Body of pancreas (tissue), 4 donors: ENCODE measurements at places on chromosomes 16 and 17.

DNA sequence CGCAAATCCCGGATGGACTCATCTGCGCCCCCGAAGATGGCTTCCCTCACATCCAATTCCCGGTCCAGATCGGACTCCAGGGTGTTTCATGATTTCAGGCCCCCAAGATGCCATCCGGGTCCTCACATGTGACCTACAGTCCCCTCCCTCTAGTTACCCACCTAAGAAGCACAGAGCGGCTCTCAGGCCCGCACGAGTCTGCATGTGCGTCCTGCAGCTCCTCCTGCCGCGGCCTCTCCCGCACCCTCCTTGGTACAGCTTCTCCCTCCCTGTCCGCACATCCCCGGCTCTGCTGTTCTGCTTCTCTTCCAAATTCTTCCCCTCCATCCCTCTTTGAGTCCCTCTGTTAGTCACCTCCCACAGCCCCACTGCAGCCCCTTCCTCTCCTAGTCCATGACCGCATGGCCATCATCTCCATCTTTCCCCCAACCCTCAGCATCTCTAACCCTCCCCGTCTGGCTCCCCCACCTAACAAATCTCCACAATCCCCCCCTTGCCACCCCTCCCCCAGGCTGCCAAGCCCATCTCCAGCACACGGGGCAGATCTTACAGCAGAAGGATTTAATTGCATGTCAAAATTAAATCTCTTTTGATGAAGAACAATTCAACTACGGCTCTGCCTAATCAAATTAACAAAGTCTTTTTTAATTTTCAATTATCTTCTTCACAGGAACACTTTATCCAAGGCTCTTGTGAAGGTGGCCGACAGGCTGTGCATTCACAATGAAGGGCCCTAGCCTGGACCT, 231.0 kb downstream of the RBFOX3 start:
- no peak for DNase-seq

DNA sequence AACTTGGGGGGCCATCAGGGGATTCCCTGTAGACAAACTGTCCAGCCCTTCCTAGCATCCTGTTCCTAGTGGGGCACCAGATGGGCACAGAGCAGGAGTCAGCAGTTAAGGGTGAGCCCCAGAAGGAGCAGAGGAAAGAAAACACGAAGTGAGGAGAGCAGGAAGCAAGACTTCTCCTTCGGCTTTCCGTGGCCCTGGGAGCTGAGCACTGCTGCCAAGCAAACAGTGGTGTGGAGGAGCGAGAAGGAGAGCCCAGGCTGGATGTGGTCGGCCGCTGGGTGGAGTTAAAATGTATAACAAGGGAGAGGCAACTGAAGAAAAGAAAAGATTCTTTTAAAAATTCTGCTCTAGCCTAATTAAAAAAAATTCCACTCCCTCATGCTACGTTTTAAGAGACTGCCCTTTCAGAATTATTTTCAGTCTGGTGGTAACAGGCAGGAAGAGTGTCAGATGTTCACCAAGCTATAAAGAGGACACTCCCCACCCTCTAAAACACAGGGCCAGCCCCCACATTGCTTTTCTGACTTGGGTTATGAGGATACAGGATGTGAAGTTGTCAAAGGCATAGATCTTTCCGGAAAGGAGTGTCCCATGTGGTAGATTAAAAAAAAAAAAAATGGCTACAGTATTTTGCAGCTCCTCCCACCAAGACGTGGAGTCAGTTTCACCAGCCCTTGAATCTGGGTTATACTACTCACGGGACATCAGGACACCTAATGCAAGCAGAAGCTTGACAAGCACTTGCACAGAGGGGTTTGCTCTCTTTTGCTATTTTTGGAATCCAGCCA, 74.9 kb upstream of the ZFHX3 start:
- DNase-seq, result peak; percentile 37

- DNase-seq, result peak; percentile 47
These were observed 34.7 kb upstream of the RBBP6 start for GRCh38 chr16:24504472-24505345.

- no peak for DNase-seq
These were observed 1.2 kb downstream of the PPP1R1B start for GRCh38 chr17:39627712-39628516.

DNA sequence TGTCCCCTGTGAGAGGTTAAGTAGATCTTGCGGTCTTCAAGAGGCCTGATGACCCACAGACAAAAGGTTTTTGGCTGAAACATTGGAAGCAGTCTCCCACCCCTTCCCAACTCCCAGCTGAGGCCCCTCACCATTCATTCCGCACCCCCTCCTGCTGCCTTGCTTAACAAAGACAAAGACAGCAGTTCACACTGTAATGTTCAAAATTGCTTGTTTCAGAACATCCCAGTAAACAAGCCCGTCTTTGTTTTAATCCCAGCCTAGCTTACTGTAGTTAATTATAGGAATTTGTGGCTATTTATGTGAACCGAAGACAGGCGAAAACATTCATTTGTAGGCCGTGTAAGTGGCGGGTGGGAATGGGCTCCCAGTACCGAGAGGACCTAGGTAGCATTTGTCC, 55.7 kb downstream of the IRX5 start:
- no peak for DNase-seq

GRCh38 chr16:81136390-81137335, 40.5 kb upstream of the GCSH start:
- peak; percentile 3 for DNase-seq

DNA sequence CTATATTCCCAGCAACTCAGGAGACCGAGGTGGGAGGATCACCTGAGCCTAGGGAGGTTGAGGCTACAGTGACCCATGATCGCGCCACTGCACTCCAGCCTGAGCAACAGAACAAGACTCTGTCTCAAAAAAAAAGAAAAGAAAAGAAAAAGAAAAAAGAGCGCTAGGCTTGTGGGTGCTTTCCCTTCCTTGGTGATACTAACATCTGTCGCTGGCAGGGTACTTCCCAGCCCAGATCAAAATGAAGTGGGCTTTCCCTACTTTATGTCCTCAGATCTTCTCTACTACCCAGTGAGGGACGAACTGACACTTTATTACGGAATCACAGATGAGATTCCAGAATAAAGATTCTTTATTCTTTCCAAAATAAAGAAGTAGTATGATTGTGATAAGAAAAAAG, 103.8 kb upstream of the NOL11 start:
- no peak for DNase-seq

- no peak for DNase-seq
These were observed 94.4 kb downstream of the AATF start for GRCh38 chr17:37043201-37043600.

- DNase-seq, result no peak
These were observed 131.6 kb downstream of the MRTFB start for GRCh38 chr16:14202697-14203096.

DNA sequence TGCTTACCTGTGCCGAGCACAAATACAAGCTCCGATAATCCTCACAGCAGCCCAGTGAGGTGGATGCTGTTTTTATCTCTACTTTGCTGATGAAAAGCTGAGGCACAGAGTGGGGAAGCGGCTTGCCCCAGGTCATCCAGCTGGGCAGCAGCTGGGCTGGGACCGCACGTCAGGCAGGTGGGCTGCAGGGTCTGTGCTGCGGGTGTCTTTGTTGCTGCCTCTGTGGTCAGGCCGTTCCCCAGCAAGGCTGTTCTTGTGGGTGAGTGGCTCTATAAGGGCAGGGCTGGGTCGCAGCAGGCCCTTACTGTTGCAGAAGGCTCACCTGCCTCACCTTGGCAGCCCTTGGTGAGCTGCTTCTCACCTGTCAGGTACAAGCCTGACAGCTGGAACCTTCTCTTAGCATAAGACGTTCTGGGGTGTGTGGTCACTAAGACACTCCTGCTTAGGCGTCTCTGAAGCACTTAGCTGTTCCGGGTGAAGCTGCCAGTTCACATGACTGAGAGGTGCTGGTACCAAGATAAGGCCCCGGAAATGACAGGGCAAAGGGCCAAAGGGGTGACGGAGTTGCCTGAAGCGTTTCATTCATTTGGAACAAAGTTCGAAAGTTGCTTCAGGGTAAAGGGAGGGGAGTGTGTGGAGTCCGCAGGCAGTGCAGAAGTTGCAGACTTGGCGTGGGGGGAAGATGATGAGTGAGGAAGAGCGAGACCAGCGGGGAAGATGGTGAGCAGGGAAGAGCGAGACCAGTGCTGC, 17.4 kb downstream of the IRF8 start:
- peak; percentile 88 for DNase-seq

- DNase-seq, result no peak
These were observed 1007.5 kb upstream of the EEF2KMT start for GRCh38 chr16:6105115-6105514.

- no peak for DNase-seq
These were observed 11.3 kb upstream of the GCSH start for GRCh38 chr16:81107511-81107910.

DNA sequence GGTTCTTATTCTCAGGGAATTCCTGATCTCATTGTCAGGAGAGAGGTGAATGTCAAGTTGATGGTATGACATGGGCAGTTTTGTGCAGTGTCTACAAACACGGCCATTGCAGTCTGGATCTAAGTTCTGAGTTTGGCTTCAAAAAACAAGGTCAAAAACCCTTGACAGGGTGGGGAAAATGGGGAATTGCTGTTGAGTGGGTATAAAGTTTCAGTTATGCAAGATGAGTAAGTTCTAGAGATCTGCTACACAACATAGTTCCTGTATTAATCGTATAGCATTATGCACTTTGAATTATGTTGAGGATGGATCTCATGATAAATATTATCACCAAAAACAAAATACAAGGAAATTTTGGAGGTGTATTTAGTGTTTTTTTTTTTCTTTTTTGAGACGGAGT, 36.6 kb upstream of the CARMIL2 start:
- no peak for DNase-seq

- peak; percentile 30 for DNase-seq
These were observed 3.4 kb downstream of the SP6 start for GRCh38 chr17:47847341-47848197.

GRCh38 chr17:78817123-78817522, 23.5 kb downstream of the USP36 start:
- no peak for DNase-seq

- no peak for DNase-seq
These were observed 1.7 kb downstream of the ABCA8 start for GRCh38 chr17:68953340-68953997.

DNA sequence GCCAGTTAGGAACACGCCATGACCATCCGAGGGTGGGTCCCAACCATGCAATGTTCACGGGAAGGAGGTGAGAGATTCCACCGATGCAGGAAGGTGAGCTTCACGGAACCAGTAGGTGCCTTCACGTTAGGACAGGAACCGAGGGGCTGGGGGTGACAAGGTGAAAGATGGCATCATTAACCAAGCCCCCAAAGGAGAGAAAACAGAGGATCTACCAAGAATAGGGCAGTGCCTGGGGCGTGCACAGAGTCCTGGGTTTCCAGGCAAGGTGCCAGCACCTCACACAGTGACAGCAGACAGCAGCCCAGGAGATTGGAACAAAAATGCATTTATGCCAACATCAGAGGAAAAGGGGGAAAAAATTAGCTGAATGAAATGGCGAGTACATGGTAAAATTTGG, 137.9 kb downstream of the GSG1L start:
- DNase-seq, result no peak

DNA sequence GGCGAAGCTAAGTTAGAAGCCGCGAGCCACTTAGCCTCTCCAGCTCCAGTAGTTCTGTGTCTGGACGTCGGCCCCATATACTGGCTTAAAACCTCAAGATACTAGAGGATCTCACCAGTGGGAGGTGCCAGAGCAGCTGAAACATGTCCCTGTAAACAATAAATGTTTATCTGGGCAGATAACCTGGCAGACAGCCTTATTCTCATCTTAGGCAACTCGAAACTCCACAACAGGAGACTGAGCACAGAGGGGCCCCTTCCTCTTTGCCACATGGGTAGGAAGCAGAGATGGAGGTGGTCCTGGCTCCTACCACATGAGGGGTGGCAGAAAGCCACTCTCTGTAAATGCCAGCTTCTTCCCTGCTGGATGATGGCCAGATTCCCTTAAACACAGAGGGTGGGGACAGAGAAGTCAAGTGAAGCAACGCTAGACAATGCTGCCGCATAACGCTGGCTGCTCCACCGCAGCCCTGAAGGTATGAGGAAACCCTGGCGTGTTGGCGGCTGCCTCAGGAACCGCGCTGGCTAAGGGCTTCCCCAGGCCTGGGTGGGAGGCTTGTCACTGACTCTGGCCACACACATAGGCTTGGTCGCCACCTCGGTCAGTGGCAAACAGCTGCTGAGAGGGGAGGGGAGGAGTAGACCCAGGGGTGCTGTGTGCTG, 67.9 kb downstream of the HIC1 start:
- DNase-seq, result peak; percentile 54

GRCh38 chr17:31415004-31415454, 23.6 kb downstream of the RAB11FIP4 start:
- no peak for DNase-seq

GRCh38 chr16:84390131-84390785, 21.9 kb downstream of the ATP2C2 start:
- no peak for DNase-seq

GRCh38 chr16:30953111-30953510, 4.2 kb downstream of the ORAI3 start:
- DNase-seq, result no peak

GRCh38 chr17:54907376-54907775, 6.7 kb downstream of the TOM1L1 start:
- no peak for DNase-seq

GRCh38 chr16:71515026-71515425, 11.2 kb upstream of the CHST4 start:
- peak; percentile 60 for DNase-seq

DNA sequence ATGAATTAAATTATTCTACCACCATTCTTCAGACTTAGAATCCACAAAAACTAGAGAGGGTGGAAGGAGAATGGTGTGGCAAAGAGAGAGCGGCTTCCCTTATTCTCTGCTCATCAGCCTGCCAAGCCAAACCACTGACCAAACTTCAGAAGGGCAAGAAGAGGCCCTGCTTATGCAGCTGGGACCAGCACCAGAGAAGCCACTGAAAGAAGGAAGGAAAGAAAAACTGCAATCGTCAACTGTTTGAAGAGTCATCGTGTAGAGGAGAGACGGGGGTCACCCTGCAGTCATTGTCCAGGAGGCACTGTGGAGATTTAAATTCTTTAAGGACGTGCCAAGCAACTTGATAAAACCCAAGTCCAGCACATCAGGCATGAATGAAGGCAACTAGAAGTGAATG, 15.6 kb downstream of the PMP22 start:
- peak; percentile 29 for DNase-seq

DNA sequence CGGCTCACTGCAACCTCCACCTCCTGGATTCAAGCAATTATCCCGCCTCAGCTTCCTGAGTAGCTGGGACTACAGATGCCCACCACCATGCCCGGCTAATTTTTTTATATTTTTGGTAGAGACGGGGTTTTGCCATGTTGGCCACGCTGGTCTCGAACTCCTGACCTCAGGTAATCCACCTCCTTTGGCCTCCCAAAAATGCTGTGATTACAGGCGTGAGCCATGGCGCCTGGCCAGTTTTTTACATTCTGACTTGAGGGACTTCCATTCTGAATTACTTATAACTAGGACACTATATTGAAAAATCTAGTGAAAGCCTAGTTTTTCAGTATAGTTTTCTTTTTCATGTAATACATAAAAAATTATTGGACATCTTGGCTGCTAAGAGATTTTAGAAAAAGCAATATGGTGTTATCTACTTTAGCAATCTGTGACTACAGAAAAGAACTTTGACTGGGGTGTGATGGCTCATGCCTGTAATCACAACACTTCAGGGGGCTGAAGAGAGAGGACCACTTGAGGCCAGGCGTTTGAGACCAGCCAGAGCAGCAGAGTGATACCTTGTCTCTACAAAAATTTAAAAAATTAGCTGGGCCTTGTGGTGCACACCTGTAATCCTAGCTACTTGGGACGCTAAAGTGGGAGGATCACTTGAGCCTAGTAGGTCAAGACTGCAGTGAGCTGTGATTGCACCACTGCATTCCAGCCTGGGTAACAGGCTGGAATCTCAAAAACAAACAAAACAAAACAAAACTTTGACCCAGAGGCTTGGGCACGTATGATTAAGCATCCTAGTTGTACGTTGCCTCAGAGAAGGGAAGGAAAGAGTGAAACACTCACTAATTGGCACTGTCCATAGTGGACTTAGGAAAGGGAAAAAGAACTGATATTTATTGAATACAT, 26.8 kb upstream of the GOSR1 start:
- no peak for DNase-seq
